ENCODE measurements at places on chromosomes 3 and 15.

DNA sequence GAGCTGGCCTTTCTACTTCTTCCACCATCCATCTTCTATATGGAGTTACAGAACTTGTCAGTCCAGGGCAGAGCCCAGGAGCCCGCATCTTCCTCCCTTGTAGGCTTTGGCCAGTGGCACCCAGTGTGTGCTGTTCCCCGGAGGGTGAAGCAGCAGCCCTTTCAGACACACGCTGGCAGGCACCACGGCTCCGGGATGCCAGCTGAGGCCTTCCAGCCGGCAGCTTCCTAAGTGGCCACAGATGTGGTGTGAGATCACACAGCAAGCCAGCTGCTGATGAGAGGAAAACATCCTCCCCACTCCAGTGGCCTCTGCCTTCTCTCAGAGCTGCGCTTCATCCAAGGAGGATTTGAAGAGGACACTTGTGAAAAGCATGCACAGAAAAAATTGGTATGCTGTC, 24.1 kb downstream of the CRABP1 start:
- DNase-seq, result no peak

DNA sequence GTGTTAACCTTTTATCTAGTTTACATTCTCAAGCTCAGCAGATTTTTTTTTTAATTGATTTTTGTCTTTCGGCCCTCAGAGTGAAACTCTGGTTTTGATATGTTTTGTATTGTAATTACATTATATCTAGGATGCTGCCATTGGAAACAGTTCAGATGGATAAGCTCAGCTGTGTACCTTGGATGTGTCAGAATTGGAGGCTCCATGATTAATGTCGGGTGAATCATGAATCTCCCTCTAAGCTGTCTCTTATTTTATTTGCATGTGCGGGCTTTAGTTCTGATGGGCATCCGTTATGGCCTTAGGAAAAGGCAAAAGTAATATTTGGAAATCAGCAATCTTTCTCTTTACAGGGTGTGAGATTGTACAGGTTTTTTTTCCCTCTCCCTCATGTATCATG, 4.2 kb downstream of the PTPRG start:
- no peak for DNase-seq

DNA sequence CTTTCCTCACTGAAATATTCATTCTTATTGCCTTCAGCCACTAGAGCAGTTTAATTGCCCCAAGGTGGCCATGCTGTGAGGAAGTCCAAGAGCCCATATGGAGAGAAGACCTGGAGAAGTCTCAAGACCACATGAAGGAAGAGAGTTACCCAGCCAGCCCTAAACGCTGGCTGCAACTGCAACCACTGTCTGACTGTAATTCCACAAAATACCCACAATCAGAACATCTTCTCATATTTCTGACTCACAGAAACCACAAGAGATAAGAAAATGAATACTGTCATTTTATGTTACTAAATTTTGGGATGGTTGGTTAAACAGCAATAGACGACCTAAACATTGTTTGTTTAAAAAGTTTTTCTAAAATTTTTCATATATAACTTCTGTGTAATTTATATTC, 14.7 kb upstream of the SST start:
- no peak for DNase-seq

- peak; percentile 20 for DNase-seq
Observed at GRCh38 chr3:123421353-123422174, 27.3 kb downstream of the ADCY5 start.

DNA sequence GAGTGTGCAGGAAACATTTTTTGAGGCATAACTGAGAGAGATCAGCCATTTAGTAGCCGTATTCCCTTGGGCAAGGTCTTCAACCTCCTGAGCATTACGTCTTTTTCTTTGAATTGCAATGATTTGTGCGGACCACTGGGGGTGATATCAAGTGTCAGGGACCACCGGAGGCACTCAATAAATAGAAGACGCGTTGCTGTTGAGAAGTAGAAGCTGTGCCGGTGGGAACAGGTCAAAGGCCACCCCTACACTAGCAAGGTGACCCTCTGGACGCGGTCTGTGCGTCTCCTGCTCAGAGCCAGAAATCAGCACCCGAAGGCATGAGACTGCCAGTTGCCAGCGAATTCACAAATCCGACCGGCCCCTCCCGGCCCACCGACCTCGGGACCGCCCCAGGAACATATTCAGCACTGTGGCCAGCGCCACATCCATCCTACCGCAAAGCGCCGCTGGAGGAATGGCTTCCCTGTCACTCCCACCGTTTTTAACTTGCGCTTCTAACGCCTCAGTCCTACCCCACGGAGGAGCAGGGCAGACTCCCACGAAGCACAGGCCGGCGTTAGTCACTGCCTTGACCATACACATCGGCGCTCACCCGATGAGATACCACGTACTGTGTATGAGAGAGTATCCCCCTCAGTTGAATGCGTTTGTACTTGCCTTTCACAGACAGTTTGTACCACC, 1.4 kb upstream of the GHSR start:
- no peak for DNase-seq

GRCh38 chr15:78453447-78453846, 15.4 kb downstream of the IREB2 start:
- no peak for DNase-seq

DNA sequence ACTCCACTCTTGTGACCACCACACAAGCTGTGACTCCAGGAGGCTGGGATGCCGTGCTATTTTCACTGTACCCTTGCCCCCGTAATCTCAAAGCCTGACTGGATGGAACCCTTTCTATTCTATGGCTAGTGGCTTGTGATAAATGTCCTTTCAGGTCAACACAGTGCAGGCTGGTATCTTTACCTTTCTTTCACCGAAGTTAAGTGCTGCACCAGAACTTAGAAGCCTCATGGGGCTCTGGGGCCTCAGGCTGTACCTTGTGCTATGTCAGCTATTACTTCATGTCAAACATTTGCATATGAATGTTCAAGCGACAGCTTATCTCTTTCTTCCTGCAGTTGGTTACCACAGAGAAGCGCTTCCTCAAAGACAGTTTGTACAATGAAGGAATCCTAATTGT, 66.8 kb downstream of the RPL39L start:
- DNase-seq, result no peak

GRCh38 chr3:128859630-128860029, 19.8 kb upstream of the ACAD9 start:
- no peak for DNase-seq

DNA sequence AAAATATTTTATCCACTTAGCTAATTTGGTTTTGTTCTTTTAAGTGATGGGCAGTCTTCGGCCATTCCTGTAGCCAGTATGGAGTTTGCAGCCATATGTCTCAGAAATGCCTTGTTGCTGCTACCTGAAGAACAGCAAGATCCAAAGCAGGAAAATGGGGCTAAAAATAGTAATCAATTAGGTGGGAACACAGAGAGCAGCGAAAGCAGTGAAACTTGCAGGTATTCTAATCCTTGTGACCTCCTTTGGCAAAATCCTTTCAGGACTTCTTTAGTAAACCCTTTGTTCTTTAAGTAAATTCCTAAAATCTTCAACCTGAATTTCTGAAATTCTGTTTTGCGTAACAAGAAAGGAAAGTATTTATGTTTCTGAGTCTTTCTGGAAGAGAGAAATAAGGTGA, 49.8 kb downstream of the CNOT10 start:
- DNase-seq, result no peak

- DNase-seq, result no peak
Observed at GRCh38 chr3:24136624-24137310, 191.7 kb downstream of the NR1D2 start.

- no peak for DNase-seq
Observed at GRCh38 chr15:88012233-88012632, 244.3 kb downstream of the NTRK3 start.

GRCh38 chr3:13088028-13089006, 15.1 kb upstream of the IQSEC1 start:
- no peak for DNase-seq

DNA sequence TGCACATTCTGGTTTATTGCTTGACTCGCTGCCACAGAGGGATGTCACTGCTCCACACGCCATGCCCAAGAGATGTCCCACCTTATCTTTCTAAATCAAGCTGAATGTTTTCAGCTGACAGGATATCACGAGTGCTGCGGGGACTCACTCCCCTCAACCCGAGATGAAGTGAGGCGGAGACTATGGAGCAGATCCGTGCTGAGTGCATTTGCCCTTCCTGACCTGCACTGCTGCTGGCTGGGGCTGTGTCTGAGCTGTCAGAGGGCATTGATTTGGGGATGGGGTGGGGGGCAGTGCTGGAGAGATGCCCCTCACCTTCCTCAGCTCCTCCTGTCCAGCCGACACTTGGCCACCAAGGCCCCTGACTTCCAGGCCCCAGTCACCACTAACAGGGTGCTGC, 40.5 kb upstream of the CSPG4 start:
- DNase-seq, result no peak

DNA sequence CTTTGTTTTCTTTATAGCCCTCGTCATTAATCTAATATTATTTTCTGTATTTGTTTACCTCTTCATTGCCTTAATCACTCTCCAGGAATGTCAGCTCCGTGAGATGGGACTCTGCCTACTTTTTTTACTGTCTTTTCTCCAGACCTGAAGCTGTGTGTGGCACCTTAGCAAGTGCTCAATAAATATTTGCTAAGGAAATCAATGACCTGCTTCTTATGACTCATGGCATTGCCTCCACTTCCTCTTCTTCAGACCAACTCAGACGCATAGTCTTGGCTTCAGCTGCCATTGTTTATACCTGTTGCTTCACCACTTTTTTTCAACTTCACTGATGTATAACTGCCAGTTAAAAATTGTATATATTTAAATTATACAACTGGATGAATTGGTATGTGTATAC, 218.5 kb upstream of the CMC1 start:
- DNase-seq, result no peak

DNA sequence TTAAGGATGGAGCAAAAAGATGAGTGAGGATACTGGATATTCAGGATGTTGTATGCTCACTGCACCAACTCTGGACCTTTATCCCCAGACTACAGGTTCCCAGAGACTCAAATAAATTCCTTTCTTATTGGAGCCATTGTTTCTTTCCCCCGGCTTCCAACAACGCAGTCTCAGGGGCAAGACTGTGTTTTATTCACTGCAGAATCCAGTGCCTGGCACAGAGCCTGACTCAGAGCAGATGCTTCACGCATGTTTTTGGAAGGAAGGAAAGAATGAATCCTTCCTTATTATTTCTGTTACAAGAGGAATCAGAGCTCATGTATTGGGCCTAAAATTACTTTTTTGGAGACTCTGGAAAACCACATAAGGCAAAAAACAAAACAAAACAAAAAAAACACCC, 96.0 kb upstream of the VGLL4 start:
- no peak for DNase-seq

GRCh38 chr15:27341780-27342343, 370.9 kb downstream of the GABRG3 start:
- DNase-seq, result no peak

GRCh38 chr15:41507820-41508290, 5.8 kb downstream of the LTK start:
- no peak for DNase-seq

DNA sequence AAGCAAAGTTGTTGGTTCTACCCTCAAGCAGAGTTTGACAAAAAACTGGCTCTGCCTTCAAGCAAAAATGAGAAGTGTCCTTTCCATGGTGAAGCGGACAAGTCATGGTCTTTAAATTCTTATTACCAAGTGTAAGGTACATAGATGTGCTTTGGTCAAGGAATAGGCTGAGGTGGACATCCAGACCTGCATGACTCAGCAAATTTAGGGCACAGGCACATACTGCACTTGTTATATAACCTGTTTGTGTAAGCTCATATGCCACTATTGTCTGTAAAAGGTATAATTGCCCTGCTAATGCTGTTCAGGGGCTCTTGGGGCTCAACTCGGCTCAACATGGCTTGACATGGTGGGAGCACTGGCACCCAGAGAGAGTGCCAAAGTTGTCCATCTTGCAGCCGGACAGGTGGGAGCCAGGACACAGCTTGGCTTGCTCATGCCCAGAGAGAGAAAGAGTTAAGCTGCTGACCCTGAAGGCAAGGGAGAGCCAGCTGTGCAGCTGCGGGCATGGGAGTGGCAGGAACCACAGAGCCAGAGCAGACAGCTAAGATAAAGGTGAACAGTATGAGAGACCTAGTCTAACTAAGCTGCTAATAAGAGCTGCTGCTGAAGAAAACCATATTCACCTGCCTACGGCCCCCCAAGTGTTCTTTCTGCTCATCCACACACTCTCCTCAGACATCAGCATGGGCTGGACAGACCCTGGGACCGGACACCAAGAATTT, 17.7 kb downstream of the MCCC1 start:
- DNase-seq, result no peak

- no peak for DNase-seq
Observed at GRCh38 chr3:42263354-42264346, 2.3 kb downstream of the CCK start.

DNA sequence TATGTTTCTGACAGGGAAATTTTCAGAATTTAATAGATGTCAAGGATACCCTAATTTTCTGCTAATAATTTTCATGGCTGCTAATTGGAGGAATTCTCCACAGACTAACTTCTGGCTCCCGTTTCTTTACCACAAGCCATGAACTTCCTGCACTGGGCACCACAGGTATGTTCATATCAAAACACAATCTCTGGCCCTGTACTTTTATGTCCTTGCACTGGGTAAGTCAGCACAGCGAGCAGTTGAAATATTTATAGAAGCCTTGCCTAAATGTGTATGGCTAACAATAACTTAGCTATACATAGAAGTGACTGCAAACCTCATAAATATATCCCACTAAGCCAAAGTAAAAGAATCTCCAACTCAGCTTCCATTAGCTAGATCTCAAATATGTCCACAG, 246.9 kb downstream of the ZIC1 start:
- DNase-seq, result no peak

GRCh38 chr15:52039925-52040781, 21.1 kb downstream of the MAPK6 start:
- no peak for DNase-seq

DNA sequence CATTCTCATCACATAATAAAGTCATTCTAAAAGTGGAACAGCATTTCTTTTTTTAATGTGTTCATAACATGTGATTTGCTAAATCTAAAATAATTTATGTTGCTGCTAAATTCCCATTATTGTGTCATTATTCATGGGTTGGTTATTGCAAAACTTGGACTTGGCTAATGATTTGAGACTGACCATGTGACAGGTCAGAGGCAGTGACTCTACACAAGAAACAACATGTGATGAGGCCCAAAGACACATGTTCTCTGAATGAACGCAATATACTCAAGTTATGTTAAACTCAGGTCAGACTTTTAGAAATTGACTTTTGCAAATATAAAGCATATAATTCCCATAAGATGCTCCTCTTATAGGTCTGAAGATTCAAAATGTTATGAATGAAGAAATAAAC, 566.1 kb downstream of the TBL1XR1 start:
- DNase-seq, result no peak

GRCh38 chr3:152205097-152205593, 63.6 kb upstream of the MBNL1 start:
- no peak for DNase-seq

DNA sequence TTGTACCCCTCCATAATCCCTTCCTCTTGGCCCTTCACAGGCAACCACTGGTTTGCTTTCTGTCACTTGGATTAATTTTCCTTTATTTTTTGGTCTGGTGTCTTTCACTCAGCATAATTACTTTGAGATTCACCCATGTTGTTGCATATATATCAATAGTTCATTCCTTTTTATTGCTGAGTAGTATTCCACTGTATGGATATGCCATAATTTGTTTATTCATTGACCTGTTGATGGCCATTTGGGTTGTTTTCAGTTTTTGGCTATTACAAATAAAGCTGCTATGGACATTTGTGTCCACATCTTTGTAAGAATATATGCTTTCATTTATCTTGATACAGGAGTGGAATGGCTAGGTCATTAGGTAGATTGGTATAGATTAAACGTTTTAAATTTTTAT, 5.9 kb upstream of the ZNF621 start:
- no peak for DNase-seq

- no peak for DNase-seq
Observed at GRCh38 chr3:8504611-8504973, 3.0 kb downstream of the LMCD1 start.
